ENCODE measurements at places on chromosomes 2 and 18.
A peak's percentile ranks its signal among the peaks of the same experiment; 100 is the strongest.

DNA sequence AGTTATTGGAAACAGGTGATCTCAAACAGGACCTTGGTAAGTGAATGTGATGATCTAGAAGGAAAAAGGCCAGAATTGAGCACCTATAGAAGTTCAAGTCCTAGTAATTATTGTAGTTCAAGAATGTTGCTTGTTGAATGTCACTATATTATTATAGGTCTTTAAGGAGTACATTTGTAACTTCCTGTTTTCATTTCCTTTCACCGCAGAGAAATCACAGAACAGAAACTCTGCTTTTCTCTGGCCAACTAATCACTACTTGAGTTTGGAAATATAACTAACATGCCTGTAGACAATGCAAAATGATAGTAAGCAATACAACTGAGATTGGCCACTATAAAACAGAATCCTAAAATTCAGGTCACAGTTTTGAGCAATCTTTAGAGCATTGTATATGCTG is 61.8 kb upstream of the EFEMP1 start:
- DNase-seq, result no peak

GRCh38 chr2:53765767-53766166 is 1.8 kb upstream of the CHAC2 start:
- DNase-seq, result no peak

DNA sequence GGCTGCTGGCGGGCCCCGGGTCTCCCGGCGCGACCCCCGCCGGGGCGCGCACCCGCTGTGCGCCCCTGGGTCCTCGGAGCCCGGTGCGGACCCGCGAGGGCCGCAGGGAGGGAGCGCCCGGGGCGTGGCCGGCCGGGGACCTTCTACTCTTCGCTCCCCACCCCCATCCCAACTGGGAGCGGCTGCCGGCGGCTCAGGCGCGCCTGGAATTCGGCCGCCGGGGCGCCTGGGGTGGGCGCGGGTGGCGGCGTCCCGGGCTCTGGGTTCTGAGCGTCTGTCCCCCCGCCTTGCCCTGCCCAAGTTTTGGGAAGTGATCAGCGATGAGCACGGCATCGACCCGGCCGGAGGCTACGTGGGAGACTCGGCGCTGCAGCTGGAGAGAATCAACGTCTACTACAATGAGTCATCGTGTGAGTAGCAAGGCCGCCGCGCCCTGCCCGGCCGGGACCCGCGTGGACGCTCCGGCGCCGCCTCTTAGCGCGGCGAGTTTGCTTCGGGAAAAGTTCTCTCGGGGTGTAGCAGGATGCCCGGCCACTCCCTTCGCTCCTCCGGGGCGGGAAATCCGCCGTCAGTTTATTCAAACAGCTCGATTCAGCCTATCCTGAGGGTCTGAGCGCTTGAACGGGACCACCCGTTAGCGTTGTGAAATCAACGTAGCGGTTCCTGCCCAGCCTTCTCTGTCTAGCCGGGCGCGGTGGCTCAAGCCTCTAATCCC is 502 bp downstream of the TUBB6 start:
- peak; percentile 36 for DNase-seq

DNA sequence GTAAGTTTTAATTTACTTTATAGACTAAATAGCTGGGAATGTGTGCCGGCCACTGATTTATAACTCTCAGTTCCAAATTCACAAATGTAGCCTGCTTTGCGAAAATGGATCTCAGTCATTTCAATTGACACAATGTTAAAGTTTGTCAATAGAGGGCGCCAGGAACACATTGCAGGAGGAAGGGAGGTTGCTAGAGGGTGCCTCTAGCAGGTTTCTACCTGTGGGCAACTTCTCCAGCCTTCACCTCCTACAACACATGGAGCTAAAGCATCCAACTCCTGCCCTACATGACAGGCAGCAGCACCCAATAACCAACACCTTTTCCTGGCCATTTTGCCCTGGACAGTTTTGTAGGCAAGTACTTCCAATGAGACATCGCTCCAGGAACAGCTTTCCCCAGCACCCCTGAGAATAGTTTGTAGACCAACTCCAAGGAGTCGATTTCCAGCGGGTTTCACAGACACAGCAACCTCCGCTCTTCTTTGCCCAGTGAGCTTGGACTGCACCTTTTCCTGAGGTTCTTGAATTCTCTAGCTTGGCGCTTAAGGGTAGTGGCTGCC is 784.8 kb upstream of the CDH2 start:
- no peak for DNase-seq

GRCh38 chr2:140442319-140442718 is 1662.1 kb upstream of the NXPH2 start:
- no peak for DNase-seq

- no peak for DNase-seq
Measured at GRCh38 chr18:41324934-41325333, 630.1 kb upstream of the PIK3C3 start.

GRCh38 chr18:58805467-58806187 is 59.0 kb upstream of the ZNF532 start:
- DNase-seq, result no peak

DNA sequence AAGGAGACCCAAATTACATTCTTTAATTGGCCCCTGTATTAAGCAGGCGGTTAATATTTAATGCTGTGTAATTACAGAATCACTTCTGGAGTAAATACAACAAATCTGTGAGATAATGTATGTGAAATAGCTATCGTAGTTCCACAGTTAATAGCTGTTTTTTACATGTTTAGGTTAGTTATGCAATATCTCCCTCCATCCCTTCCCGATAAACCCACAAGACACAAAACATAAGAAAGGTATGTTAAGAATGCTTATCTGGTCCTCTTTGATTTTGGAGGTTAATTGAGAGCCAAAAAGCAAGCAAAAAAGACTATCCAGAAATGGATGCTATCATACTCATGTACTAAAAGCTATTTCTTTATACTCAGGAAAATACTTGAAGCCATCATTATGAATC is 49.1 kb downstream of the ZNF638 start:
- no peak for DNase-seq

DNA sequence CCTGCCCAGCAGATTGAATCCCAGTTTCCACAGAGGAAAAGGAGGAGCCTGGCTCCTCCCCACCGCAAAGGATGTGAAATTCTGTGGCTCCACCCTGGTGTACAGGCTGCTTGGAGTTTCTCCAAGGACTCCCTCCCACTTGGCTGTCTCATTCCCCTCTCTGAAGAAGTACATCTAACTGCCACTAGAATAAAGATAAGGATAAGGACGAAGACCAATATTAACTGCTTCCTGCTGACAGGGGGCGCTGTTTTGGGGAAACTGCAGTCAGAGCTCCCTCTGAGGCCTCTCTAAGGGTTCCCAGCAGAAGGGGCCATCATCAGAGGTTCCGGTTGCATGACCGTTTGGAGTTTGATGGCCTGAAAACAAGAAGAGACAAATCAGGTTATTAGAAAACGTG is 790.9 kb downstream of the CPS1 start:
- no peak for DNase-seq

GRCh38 chr2:39851651-39852110 is 72.6 kb upstream of the THUMPD2 start:
- no peak for DNase-seq

GRCh38 chr2:216858312-216858711 is 1.6 kb downstream of the TNP1 start:
- DNase-seq, result peak; percentile 41

DNA sequence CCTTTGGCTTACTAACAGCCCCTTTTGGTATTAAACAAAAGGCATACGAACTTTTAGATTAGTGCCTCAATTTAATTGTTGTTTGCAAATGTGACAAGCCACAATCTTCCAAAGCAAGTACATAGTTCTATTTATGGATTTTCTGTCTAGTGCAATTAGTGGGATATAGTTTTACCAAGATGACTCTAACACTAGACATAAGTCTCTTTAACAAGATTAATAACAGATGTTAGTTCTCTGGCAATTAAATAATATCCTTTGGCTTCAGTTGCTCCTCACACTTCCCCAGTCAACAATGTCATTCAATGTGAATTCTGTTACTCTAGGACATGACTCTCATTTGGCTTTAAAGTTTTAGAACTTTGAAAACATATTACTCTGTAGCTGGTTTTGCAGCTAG is 16.7 kb upstream of the MC4R start:
- DNase-seq, result no peak

DNA sequence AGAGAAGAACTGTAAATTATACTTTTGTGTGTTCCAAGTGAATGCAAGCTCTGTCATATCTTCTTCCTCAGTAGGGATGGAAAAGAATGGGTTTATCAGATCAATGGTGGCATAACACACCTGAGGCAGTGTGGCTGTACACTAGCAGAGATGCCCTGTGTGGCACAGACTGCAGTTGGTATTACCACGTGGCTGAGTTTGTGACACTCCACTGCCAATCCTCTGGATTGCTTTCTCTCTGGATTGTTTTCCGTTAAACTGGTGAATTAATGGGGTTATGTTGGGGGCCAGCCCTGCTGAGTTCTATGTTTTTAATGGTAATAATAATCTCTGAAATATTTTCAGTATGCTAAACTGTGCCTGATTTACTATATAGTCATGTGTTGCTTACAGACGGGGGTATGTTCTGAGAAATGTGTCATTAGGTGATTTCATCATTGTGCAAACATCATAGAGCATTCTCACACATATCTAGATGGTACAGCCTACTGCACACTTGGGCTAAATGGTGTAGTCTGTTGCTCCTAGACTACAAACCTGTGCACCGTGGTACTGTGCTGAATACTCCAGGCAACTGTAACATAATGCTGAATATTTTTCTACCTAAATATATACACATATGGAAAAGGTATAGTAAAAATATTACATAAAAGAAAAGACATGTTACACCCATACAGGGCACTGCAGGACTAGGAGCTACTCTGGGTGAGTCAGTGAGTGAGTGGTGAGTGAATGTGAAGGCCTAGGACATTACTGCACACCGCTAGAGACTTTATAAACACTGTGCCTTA is 84.7 kb upstream of the ST6GAL2 start:
- no peak for DNase-seq

DNA sequence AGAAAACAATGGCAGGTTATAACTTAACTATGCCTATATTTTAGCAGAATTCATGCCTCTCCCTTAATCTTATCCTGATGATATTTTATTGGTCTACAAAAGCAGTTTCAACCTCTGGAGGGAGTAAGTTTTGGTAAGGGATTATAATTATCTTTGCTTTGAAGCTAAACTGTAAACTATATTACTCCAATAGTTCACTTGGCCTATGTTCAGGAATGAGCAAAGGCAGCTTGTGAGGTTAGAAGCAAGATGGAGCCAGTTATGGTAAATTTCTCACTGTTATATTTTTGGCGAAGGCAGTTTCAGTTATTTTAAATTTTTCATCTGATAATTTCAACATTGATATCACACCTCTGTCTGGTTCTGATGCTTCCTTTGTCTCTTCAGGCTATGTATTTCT is 192.5 kb upstream of the RGPD4 start:
- DNase-seq, result no peak

- no peak for DNase-seq
Measured at GRCh38 chr2:99819766-99820165, 322.6 kb downstream of the AFF3 start.

GRCh38 chr2:219291394-219291793 is 12.2 kb downstream of the DNAJB2 start:
- peak; percentile 1 for DNase-seq

GRCh38 chr2:85925216-85925671 is 36.5 kb upstream of the ST3GAL5 start:
- no peak for DNase-seq

DNA sequence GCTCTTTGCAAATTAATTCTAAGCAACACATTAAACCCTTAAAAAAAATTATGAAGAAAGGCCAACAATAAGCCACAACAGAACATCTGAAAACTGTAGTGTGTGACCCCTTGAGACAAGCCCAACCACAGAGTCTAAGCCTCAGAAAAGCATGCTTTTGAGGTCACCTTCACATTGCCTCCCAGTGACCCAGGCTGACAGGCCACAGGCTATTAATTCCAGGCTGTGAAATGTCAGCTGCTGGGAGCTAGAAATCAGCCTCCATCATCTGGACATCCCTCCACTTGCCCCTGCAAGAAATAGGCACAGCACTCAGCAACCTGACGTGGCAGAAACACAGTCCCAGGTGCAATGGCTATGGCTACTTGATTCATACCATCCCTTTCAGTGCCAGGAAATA is 179.4 kb upstream of the ZFP36L2 start:
- no peak for DNase-seq

GRCh38 chr2:179850188-179850587 is 11.2 kb downstream of the ZNF385B start:
- DNase-seq, result no peak

GRCh38 chr2:75162259-75162658 is 37.1 kb downstream of the TACR1 start:
- DNase-seq, result no peak

- DNase-seq, result no peak
Measured at GRCh38 chr18:10878703-10879102, 270.7 kb downstream of the PIEZO2 start.

DNA sequence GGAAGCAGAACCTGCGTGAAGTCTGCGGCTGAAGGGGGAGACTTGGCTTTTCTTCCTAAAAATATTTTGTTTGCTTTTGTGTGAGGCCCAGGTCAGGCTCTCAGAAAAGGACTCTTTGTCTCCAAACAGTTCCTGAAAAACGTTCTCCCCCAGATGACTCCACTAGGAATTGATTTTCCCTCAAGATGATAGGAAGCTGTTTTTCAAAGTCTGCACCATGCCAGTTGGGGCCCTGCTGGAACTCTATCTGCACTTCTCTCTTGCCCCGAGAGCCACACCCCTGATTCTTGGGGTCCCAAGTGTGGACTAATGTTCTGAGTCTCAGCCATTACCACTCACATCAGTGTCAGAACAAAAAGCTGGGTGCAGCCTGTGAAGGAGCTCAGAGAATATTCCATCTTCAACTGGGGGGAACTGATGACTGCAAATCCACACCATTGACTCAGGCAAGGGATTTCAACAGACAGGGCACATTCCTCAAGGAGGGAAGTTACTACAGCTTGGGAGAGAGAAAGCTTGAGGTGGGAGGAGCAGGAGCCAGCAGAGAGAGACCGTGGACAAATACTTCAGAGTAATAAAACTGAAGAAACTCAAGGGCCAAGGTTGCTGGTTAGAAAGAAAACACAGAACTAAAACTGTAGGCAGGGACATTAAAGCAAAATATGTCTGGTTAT is 768.3 kb downstream of the RNF144A start:
- DNase-seq, result no peak

GRCh38 chr2:107790837-107791236 is 35.9 kb upstream of the RGPD4 start:
- DNase-seq, result no peak

DNA sequence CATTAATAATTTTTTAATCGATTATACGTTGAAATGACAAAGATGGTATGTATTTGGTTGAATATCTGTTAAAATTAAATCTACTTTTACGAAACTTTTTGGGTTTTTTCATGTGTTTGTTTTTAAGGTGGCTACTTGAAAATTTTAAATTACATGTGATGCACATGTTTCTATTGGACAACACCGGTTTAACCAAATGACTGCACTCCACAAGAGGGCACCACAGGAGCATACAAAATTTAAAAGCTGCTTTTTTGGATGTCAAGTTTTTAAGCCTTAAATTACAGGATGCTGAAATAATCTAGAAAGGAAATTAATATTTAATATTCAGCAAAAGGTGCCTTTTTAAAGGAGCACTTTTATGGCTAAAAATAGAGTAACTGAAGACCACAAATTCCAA is 98.7 kb downstream of the ACVR1 start:
- DNase-seq, result peak; percentile 80

- DNase-seq, result no peak
Measured at GRCh38 chr2:19319698-19320097, 38.7 kb downstream of the OSR1 start.
